ENCODE measurements at places on chromosomes 4 and X.

- no peak for DNase-seq
Observed at GRCh38 chrX:108516184-108516583, 76.5 kb downstream of the COL4A5 start.

DNA sequence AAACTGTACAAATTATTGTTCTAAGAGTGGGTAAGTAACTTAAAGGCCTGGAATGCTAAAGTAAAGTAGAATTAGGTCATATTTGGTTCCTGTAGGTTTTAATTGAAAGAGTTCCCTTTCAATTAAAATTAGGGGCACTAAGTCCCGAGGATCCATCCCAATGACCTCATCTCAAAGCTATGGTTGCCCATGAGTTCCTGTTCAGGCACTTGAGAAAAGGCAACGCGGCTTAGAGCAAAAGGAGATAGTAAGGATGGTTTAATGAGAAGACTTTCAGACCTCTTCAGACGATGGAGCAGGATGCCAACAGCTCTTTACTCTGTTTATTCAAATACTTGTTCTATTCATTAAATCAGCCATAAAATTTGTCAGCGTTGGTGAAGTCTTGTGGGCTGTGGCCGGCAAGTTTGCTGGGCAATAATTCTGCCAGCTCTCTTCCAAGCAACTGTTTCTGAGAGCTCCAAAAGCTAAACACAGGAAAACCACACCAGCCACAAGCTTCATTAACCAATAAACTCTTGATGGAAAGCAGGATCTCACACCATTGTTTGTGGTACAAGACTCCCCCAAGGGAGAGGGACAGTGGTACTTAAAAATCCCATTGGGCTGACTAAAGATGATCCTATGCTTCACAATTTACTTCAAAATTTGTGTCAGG is 167.4 kb downstream of the COL4A6 start:
- no peak for DNase-seq

DNA sequence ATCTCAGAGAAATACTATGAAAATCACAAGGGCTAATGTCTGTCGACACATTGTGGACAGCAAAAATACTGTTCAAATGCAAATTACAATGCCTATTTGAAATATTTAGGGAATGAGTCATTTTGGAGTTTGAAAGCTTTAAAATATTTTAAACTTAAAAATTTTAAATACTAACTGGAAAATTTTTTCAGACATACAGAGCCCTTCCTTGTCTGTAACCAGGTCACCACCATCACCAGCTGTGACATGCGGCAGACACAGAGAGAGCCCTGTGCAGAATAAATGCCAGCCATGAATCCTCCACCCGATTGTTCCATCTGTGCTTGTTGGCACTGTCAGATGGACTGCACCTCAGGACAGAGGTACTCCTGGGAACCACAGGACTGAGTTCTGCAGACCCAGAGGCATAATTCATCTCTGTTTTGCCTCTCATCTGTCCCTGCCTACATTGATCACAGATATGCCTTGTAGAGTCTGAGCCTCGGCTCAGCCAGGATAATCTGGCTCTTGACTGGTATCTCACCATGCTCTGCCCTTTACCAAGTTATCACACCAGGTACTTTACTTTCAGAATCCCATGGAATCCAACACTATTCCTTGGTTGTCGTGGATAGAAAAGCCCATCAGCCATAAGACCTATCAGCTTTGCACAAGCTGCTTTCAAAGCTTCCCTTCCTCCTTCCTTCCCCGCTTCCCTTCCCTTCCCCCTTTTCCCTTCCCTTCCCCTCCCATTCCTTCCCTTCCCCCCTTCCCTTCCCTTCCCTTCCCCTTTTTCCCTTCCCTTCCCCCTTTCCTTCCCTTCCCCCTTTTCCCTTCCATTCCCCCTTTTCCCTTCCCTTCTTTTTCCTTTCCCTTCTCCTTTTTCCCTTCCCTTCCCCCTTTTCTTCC is 67.2 kb downstream of the TBC1D9 start:
- no peak for DNase-seq

GRCh38 chrX:39961441-39961840 is 136.3 kb downstream of the BCOR start:
- no peak for DNase-seq

DNA sequence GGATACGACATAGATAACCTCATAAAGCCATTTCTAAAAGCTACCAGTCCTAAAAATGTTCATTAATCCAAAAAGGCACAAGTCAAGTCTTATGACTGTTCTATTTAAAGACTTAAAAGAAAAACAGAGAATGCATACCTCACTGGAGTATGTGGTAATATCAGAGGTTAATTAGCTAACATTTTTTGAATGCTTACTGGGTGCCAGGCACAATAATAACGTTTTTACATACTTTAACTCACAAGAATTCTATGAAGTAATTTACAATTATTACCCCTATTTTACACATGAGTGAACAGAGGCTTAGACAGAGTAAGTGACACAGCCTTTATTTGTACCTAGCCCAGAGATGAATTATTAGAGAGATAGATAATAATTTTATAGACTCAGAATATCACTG is 207.5 kb downstream of the PDGFC start:
- no peak for DNase-seq

DNA sequence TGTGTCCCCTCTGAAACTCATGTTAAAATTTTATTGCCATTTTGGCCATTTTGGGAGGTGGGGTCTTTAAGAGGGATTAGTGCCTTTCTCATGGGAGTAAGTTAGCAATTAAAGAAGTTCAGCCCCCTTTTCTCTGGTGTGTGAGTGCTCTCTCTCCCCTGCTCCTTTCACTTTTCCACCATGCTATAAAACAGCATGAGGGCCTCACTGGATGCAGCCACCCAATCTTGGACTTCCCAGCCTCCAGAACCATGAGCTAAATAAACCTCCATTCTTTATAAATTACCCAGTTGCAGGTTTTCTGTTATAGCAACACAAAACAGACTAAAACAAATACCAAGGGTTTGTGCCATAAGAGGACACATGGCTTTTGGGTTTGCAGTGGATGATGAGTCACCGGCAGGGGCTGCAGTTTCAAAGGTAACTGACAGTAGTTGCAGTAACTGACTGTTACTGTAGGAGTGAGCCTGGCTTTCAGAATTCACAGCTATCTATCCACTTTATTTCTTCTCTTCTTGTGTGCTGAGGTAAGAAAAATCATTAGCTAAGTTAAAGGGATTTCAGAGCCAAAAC is 121.5 kb downstream of the PPEF1 start:
- DNase-seq = no peak

DNA sequence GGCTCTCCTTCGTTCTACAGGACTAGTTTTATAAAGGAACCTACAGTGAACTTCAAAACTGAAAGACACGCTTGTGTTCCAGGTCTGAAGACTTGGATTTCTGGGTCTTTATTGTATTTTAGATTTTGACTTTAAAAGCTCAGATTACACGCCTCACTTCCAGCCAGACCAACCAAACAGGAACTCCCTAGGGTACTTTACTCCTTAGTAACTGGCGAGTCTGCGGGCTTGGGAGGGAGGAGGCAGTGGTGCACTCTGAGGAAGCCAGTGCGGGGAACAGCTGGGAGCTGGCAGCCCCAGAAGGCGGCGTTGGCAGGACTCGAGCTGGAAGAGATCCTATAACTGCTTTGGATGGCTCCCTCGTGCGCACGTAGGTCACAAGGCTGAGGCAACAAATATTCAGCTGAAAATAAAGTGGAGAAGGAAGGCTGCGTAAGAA is 391 bp upstream of the PHKA1 start:
- no peak for DNase-seq

DNA sequence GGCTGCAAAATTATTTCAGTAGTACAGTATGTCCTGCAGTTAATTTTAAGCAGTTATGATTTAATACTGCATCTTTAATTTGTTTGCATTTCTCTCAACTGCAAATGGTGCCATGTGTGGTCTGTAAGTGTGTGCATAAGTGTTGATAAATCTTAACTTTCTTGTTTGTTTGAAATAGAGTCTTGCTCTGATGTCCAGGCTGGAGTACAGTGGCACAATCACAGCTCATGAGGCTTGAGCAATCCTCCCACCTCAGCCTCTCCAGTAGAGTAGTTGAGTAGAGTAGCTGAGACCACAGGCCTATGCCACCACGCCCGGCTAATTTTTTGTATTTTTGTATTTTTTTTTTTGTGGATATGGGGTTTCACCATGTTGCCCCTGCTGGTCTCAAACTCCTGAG is 322.5 kb upstream of the NR3C2 start:
- no peak for DNase-seq

- no peak for DNase-seq
Observed at GRCh38 chr4:176789955-176790354, 2.8 kb downstream of the VEGFC start.

DNA sequence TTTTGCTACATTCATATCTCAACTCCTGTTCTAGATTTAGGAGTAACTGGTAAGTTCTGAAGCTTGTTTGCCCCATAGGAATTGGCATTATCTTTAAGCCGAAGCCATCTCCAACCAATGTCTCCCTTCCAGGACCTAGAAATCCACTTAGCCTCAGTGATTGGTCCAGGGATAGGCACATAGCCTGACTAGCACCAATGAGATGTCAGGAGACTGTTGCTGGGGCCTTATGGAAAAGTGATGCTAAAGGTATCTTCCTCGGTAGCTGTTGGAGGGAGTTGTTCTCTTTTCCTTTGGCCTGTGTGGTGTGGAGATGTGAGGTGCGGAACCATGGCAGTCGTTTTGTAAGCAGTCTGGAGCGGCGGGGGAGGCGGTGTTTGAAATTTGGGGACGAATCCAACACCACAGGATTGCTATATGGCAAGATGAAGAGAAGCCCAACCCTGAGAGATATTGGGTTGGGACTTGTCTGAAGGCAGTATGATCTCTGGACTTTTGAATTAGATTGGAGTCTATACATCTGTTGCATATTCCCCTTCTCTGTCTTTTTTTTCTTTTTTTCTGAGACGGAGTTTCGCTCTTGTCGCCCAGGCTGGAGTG is 109.8 kb upstream of the ATP6AP2 start:
- no peak for DNase-seq

DNA sequence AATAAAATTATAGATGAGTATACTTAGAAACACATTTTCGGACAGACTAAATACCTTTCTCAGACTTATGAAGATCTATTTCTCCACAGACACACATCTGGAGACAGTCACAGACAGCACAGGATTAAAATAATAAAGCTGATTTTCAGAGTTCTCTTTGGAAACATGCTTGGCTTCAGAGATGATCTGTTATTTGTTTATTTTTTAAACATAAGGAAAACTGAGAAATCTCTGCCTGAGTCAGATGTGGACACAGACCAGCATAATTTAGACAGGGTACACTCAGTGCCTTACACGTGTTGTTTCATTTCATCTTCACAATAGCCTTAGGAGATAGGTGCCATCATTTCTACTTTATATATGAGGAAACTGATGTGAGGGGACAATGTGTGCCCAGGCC is 92.1 kb downstream of the SLC9A7 start:
- no peak for DNase-seq

DNA sequence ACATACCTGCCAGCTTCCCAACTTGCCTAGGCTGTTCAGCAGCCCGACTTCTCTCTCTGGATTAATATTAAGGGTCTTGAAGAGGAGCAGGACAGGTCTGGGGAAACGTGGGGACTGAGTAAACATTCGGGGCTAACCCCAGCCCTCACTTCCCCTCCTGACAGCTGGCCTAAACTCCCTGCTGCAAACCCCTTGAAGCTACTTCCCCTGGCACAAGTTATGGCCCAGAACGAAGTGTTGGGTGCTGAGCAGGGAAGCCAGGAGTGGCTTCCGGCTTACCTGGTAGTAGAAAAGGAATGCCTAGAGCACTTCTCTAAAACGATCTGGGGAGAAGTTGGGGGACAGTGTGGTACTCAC is 200.0 kb downstream of the BCOR start:
- DNase-seq = no peak

GRCh38 chr4:152956650-152957436 is 20.7 kb downstream of the FHDC1 start:
- DNase-seq = no peak

GRCh38 chr4:111945014-111945413 is 200.2 kb upstream of the FAM241A start:
- no peak for DNase-seq

GRCh38 chrX:68853665-68854251 is 24.9 kb downstream of the EFNB1 start:
- no peak for DNase-seq

DNA sequence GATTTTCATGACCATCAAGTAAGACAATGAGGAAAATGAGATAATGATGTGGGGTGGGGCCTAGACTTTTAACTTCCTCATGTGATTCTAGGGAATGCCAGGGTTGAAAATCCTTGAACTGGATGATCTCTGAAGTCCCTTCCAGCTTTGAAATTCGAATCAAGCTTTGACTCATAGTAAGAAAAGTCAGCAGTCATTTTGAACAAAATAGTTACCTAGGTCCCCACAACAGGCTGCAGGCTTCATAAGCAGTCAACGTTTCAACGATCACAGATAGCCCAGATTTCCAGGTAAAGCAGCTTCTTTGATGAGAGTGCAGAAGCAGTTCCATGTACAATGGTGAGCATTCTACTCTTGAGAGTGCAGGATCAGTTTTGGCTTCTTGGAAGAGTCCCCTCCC is 93.7 kb downstream of the GRIA3 start:
- DNase-seq = no peak

DNA sequence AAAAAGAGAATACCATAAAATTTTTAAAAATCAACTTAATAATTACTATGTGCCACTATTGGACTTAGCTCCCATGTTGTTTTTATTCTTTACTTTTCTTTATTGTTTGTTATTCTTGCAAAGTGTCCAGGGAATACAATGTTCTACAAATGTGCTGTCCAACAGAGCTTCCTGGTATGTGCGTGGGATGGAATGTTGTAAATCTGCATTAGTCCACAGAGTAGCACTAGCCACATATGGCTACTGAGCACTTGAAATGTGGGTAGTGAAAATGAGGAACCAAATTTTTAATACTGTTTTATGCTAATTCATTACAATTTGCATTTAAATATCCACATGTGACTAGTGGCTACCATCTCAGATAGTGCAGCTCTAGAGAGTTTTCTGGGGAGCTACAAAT is 14.3 kb upstream of the CORIN start:
- no peak for DNase-seq

- no peak for DNase-seq
Observed at GRCh38 chrX:104482757-104483156, 83.2 kb upstream of the IL1RAPL2 start.

- no peak for DNase-seq
Observed at GRCh38 chr4:4693258-4693657, 151.4 kb upstream of the STX18 start.

DNA sequence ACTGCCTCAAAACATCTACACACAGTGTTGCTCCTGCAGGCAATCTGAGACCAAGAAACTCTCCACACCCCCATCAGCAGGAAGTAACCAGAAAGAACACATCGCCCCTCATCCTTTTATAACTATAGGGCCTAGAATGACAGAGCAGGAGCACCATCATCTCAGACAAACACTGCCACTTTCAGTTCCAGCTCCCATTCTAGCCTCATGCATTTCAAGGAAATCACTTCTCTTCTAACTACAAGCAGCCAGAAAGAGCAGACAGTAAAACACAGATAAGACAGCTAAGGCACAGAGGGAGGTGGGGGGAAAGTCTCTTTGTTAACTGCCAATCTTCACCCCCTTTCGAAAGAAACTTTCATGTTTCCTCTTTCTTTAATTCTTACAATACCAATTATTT is 102.6 kb upstream of the TENT5D start:
- no peak for DNase-seq

GRCh38 chr4:99404595-99405287 is 30.4 kb downstream of the ADH7 start:
- no peak for DNase-seq

All from stimulated activated CD4-positive, alpha-beta T cell treated with anti-CD3 and anti-CD28 coated beads, Interleukin-1b, Interleukin-23, amount 100 ng/mL, for 1 hour (primary cell).